ENCODE measurements at places on chromosomes 4 and X. TPM values are rescaled to one million over a fixed set of nuclear protein-coding genes. Genes with fewer than 3 reads are reported as not detected.

DNA sequence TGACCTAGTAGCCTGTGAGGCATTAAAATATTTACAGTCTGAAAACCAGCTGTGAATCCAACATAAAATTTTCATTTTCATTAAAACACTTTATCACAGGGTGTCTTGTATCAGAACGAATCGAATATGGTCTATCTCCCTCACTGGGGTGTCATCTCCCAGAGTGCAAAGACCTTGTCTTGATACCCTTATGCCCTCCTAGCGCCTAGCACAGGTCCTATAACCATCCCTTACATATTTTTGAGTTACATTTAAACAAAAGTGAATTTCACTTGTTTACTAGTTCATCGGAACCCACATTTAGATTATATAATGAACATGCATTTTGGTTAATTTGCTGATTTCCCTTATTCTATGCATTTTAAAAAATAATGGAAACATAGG, 14.0 kb downstream of the DIPK2B start:
- DNase-seq: no peak

GRCh38 chrX:15359701-15360100, 24.4 kb upstream of the PIGA start:
- no peak for DNase-seq

GRCh38 chr4:122625156-122625555, 4.3 kb upstream of the IL21 start:
- DNase-seq: no peak

DNA sequence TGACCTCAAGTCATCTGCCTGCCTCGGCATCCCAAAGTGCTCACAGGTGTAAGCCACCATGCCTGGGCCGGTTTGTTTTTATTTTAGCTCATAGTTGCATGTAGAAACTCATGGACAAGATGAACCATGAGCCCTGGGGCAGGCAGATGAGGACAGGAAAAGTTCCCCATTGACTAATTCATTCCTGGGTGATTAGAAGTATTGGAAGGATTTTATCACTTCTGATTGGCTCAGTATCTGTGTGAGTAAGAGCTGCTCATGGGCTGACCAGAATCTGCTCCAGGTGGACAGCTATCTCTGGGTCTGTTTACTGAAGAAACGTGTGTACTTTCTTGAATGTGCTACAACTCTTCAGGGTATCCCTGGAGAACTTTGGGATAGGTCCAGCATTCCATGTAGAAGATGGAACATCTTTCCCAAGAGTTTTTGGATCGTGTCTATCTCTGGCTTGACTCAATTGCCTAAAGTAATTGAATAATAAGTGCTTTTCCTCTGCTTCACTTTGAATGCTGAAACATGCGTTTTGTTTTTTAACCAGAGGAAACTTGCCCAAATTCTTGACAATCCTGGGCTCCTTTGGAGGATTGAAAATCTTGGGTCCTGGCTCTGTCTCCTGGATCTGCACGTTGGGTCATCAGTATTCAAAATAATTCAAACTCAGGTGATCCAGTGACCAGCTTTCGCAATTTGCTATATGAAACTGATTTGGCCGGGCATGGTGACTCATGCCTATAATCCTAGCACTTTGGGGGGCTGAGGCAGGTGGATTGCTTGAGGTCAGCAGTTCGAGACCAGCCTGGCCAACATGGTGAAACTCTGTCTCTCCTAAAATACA, 88.6 kb upstream of the DHRSX start:
- no peak for DNase-seq

The SPON2 gene
- 0.29 TPM for total RNA-seq

DNA sequence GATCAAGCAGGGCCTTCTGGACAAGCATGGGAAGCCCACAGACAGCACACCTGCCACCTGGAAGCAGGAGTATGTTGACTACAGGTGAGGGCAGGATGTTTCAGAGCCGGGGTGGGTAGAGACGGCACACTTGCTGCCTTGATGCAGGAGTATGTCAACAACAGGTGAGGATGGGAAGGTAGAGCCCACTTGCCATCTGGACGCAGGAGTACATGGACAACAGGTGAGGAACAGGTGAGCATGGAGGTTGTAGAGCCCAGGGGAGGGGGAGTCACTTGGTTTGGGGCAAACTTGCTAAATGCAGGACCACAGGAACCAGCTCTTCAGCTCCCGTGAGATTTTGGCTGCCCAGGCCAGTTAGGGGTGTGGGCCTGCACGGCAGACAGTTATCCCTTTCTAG, 12.0 kb downstream of the DKC1 start:
- no peak for DNase-seq

DNA sequence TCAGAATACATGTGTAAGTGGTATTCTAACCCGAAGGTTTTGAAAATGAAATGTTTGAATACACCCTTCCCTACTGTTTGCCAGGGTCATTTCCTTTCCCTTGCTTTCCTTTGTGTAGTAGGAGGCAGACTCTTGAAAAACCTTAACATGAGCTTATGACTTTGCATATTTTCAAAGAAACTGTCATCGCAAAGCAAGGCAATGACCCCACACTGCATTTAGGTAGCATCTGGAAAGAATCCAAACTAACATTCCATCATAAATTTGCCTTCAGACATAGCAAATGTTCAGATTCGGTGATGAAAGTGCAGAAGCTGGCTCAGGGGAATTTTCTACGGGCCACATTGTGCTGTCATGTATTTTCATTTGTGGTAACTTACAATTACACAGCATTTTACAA, 32.3 kb downstream of the SH2D1A start:
- peak; percentile 2 for DNase-seq

DNA sequence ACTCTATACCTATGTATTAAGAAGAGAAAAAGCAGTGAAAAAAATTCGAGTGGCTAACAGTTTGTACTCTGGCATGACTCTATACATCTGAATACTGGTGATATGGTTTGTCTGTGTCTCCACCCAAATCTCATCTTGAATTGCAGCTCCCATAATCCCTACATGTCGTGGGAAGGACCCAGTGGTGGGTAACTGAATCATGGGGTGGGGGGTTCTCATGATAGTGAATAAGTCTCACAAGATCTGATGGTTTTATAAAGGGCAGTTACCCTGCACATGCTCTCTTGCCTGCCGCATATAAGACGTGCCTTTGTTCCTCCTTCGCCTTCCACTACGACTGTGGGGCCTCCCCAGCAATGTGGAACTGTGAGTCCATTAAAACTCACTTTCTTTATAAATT, 70.4 kb downstream of the LRBA start:
- no peak for DNase-seq

DNA sequence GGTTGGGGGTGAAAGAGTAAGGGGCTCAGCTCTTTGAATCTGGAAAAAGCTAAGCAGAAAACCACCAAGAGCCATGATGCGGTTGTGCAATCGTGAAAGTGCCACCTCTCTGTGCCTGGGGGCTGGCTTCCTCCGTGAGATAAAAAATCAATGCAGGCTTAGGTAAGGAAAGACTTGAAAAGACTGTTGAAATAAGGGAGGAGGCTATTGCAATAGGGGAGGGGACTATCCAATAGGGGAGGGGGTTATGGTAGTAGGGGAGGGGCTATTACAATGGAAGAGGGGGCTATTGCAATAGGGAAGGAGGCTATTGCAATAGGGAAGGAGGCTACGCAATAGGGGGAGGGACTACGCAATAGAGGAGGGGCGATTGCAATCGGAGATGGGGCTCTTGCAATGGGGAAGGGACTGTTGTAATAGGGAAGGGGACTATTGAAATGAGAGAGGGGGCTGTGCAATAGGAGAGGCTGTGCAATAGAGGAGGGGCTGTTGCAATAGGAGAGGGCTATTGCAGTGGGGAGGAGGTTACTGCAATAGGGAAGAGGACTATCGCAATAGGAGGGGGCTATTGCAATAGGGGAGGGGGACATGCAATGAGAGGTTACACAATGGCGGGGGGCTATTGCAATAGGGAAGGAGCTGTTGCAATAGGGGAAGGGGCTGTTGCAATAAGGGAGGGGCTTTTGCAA, 162.3 kb upstream of the PSAPL1 start:
- no peak for DNase-seq

DNA sequence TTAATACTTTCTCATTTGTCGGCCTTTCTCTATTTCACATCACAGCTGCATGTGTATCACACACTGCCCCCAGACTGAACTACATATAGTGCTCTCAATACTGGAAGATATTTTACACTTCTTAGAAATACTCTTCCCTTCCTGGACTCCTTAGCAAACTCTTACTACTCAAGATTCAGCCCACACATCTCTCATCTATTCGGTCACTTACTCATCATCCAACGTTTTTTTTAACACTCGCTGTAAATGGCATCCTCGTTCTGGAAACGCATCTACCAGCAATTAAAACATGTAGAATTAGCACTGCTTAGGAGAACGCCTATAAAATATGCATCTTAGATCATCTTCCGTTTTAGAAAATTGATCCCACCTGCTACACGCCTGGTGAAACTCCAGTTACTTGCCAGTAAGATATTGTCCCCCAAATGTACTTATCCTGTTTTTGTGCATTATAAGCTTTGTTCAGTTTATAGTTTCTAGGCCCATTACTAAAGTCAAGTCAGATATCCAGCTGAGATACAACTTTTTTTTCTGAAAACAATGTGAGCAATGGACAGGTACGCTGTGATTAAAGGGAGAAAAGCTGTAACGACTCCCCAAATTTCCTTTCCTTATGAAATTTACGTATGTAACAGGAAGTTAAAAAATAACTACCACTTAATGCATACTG, 1.0 kb downstream of the LRP2BP start:
- peak; percentile 2 for DNase-seq

DNA sequence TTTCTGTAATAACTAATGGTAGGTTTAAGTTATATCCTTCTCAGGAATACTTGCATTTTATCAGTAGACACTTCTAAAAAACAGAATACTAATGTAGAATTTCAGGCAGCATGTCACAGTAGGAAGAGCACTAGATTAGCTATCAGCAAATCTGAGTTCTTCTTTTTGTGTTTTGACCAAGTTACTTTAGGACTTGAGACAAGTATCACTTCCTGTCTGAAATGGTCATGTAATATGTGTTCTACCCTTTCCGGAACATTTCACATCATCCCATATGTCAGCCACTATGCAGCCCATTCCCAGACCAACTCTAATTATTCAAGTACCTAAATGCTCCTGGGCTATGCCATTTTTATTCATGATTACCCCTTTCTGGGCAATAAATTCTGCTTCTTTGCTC, 401.8 kb upstream of the RPS6KA3 start:
- no peak for DNase-seq

The SATL1 gene
- not detected for total RNA-seq

The FAM114A1 gene
- total RNA-seq: 37.1 TPM

DNA sequence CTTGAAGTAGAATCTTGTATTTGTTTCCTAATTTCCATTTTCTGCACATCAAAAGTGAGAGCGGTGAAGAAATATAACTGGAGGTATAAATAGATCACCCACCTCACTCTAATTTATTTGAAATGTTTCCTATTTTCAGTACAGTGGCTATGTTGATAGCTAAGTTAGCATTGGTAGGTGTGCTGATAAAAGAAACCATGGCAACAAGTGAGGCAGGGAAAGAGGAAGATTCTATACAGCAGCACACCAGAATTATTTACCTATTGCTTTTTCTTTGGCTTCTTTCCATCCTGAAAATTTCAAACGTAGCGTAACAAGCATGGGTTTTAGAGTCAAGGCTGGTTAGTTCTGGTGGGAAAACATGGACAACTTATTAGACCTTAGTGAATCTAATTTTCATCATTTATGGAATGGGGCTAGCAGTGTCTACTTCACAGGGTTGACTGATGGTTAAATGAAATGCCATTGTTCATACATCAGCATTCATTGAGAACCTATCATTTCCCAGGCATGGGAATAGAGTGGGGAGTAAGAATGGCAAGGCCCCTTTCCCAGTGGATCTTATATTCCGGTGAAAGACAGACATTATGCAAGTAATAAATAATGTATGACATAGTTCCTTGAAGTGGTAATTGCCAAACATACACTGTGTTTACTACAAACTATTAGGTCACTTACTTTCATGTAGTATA, 30.6 kb upstream of the CTSO start:
- DNase-seq: no peak

The CTSO gene
- total RNA-seq: 2.2 TPM

DNA sequence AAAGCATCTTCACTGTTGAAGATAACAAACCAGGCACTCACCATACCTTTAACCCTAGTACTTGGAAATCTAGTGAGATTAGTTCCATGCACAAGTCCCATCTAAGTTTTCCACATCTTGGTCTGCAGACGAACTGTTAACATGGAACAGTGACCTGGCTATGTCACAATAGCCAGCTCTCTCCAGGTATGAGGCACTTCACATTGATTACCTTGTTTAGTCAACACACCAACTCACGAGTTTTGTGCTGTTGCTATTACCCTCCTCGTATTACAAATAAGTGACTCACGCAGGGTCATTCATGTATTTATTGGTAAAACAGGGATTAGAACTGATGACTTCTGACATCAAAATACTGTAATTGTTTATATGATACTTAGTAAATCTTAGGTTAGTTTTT, 36.4 kb upstream of the FRAS1 start:
- no peak for DNase-seq

GRCh38 chr4:165415910-165416309, 37.1 kb downstream of the CPE start:
- DNase-seq: no peak

The AR gene
- total RNA-seq: 0.06 TPM

DNA sequence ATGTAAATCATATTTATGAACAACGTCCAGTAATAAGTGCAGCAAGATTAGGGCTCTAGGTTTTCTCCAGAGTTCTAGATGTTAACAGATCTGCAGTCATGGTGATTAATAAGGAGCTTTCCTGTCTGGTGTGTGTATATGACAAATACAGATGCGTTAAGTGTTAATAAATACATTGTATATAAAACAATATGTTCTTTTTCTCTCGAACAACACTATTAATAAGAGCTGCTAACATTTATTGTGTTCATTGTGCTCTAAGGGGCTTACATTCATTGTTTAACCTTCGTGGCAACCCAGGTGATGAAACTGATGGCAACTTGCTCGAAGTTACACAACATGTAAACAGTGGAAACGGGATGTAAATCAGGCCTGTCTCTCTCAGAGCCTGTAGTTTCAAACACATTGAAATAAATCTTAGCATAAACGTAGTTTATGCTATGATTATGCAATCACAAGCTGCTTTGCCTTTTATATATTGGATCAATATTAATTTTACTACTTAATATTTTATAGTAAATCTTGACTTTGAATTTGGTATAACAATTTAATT, 547 bp upstream of the CLGN start:
- DNase-seq: no peak

GRCh38 chr4:7819446-7819845, 120.2 kb downstream of the AFAP1 start:
- no peak for DNase-seq

- DNase-seq: no peak
Measured at GRCh38 chr4:15847746-15848145, 69.6 kb downstream of the CD38 start.

The CENPVL1 gene
- 0.34 TPM for total RNA-seq

The UBQLN2 gene
- 5.0 TPM for total RNA-seq

The OCRL gene
- 5.6 TPM for total RNA-seq

GRCh38 chr4:2619459-2619858, 83.0 kb downstream of the FAM193A start:
- no peak for DNase-seq

GRCh38 chr4:125836597-125837195, 521.9 kb downstream of the FAT4 start:
- DNase-seq: no peak

- DNase-seq: no peak
Measured at GRCh38 chr4:136476753-136477152, 1055.5 kb downstream of the PCDH18 start.

- no peak for DNase-seq
Measured at GRCh38 chr4:183760326-183760725, 101.2 kb downstream of the TRAPPC11 start.

Data from Daoy (cell line).